Cardiac fibroblast (primary cell): ENCODE measurements at places on chromosomes 2 and 18.

DNA sequence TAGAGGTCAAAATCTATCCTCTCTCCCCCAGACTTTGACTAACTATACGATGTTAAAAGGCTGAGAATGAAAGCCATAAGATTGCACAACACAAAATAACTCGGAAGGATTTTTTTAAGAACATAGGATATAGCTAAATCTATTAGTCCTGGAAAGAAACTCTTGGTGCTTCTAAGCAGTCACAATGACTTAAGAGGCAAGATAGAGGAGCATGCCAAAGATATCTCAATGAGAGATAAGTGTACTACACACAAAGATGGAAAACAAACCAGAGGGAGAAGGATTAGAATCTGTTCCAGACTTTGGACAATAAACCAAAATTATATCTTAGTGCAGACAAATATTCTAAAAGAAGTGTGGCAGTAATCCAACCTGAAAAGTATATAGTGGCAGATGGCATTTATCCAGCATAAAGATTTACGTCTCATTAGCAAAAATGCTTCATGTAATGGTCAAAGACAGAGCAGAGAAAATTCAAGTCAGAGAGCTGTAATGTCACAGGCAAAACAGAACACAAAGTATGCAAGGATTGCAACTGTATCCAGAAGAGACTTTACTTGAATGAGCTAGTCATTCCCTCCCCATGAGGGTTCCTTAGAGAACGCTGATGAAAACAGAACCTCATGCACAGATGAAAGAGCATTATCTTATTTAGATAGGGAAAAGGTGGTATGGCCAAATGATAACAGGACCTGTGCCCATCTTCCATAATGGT lies 28.8 kb upstream of the EVA1A start:
- DNase-seq = peak; percentile 41

- DNase-seq = no peak
These were observed 1063.4 kb upstream of the CRIM1 start for GRCh38 chr2:35292199-35292598.

- DNase-seq = no peak
These were observed 52.1 kb downstream of the MTCL1 start for GRCh38 chr18:8757396-8757997.

GRCh38 chr2:136185981-136186776 lies 68.2 kb upstream of the CXCR4 start:
- DNase-seq = no peak

DNA sequence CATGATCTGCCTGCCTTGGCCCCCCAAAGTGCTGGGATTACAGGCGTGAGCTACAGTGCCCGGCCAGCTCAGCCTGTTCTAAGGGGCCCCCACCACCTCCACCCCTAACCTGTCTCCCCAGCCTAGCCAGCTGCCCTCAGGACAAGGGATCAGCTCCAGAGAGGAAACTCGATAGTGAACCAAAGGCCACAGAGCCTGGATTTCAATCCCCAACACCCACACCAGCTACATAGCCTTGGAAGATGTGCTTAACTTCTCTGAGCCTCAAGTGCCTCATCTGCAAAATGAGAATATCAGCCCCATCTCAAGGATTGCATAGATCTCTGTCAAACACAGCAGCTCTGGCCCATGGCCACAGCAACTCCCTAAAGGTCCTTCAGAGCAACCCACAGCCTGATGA lies 32.0 kb downstream of the BIN1 start:
- no peak for DNase-seq
